ENCODE measurements at places on chromosomes 4 and X.

- DNase-seq, result peak; percentile 50
These were observed 599 bp downstream of the NUP54 start for GRCh38 chr4:76147454-76148141.

GRCh38 chr4:101009471-101009870 lies 337.9 kb downstream of the PPP3CA start:
- no peak for DNase-seq

DNA sequence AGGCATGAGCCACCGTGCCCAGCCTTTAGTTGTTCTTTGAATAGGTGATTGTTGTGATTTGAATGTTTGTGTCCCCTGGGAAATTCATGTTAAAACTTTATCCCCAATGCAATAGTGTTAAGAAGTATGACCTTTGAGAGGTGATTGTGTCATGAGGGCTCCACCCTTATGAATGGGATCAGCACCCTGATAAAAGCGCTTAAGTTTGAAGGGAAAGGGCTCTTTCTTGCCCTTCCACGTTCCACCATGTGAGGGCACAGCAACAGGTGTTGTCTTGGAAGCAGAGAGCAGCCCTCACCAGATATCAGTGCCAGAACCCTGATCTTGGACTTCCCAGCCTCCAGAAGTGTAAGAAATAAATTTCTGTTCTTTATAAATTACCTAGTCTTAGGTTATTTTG lies 33.7 kb upstream of the RP2 start:
- no peak for DNase-seq

DNA sequence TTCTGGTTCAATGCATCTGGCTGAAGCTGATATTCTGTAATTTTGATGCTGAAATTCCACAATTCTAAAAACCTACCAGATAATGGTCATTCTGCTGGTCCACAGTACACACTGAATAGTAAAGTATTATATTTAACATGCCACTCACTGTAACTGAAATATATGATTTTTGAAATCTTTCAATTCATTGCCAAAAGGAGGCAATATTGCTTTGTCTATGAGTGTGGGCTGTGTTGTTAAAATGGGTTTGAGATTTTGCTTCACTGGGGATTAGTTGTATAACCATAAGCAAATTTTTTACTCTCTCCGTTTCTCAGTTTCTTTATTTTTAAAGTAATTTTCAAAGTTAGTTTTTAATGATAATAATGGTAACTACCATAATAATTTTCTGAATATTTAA lies 1404.1 kb upstream of the IGFBP7 start:
- no peak for DNase-seq

DNA sequence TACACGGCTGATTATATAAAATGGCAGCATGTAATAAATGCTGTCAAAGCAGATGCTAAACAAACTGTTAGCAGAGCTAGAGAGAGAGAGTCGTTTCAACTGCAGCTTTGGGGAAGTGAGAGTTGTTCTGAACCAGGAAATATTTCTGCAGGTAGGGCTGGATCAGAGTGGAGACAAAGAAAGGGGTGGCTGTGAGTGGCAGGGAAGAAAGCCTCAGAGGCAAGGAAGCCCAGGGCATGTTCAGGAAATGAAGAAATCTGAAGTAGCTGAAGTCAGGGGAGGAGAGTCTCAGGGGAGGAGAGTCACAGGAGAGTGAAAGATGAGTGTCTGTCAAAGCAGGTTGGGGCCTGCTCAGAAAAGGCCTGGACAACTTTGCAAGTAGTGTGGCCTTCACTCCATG lies 48.4 kb upstream of the RPS6KA3 start:
- no peak for DNase-seq

DNA sequence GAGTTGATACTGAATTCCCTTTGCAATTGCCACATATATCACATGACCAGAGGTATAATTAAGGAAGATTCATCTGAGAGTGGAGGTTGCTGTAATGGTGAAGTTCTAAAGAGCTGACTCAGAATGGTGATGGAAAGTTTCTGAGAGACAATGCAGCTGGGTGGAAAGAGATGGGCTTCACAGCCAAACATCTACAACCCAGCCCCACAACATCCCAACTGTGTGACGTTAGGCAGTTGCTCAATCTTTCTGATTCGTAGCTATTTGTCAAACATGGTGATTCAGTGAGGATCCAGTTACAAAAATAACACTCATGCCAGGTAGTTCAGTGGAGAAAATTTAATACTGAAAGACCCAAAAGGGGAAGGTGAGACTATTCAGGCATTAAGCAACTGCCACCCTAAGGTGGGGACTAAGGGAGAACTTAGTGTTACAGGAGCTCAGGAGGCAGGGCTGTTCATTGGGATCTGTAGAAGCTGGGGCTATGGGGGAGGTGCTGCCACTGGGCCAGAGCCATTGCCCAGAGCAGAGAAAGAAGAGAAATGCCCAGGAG lies 6.9 kb upstream of the AFF1 start:
- no peak for DNase-seq

DNA sequence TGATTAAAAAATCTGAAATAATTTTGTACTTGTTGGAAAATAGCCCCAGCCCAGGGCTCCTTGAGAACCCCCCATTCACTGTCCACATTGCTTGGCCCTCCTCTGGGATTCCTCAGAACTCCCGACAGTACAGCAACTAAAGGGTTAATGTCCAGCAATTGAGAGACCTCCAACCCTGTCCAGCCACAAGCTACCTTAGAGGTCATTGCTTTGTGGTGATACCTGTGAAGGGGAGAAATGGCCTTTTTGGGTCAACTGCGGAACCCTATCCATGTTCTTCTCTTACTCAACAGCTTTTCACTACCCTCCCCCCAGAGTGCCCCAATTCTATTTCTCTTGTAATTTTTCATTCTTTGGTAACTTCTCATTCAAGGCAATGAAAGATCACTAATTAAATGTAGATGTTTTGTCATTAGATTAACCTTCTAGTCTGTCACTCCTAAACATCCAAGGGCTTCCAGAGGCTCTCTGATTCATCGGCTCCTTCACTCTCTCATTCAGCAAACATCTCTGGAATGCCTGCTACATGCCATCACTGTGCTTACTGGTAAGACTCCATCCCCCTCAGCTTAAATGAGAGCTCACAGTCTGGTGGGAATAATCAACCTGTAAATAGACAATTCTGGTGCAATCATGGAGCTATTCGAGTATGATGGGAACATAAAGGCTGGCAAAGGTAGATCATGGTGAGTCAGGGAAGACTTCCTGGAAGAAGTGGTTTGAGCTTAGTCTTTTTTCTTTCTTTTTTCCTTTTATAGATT lies 241.4 kb upstream of the PGRMC2 start:
- DNase-seq, result no peak

DNA sequence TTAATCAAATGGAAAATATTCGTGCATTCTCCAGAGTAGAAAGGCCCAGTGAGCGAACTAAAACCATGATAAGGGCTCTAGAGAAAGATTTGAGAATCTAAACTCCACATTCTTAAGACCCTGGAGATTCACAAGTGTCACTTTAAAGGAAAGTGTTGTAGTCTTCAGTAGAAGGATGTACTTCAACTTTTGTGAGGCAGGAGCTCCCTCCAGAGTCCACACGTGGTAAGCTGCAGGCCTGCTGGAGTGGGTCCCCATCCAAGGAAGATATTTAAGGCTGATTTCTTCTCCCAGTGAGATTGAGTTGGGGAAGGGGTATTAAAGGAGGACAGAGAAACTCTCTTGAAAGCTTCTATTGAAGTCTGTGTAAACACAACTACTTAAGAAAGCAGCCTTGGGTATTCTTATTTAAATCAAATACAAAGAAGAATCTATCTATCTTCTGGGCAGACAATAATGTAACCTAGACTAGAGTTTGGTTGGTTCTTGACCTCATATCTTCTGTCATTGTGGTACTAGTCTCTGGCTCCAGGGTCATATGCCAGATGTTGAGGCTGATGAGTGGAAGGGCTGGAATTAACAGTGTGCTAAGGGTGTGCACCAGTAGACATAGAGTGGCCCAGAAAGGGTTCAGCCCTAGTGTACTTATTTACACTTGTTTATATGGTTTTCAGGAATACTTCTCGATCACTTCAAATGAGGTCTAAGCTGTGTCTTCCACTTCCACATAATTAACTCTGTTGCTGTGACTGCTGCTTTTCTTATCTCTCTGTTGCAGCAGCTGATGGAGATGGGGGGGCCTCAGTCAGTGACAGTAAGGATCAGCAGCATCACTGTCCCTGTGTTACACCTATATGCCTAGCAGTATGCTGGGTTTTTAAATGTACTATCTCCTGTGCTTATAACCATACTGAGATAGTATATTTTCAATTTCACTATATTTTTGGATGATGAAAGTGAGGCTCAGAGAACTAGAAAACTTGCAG lies 76.1 kb downstream of the HMGB2 start:
- peak; percentile 67 for DNase-seq

GRCh38 chr4:123417813-123418212 lies 21.2 kb downstream of the SPRY1 start:
- no peak for DNase-seq

GRCh38 chr4:88060431-88060830 lies 53.0 kb downstream of the PKD2 start:
- no peak for DNase-seq

GRCh38 chrX:108875548-108875947 lies 139.2 kb upstream of the IRS4 start:
- DNase-seq, result no peak

- no peak for DNase-seq
These were observed 38.7 kb upstream of the DCLK2 start for GRCh38 chr4:150039274-150040127.

DNA sequence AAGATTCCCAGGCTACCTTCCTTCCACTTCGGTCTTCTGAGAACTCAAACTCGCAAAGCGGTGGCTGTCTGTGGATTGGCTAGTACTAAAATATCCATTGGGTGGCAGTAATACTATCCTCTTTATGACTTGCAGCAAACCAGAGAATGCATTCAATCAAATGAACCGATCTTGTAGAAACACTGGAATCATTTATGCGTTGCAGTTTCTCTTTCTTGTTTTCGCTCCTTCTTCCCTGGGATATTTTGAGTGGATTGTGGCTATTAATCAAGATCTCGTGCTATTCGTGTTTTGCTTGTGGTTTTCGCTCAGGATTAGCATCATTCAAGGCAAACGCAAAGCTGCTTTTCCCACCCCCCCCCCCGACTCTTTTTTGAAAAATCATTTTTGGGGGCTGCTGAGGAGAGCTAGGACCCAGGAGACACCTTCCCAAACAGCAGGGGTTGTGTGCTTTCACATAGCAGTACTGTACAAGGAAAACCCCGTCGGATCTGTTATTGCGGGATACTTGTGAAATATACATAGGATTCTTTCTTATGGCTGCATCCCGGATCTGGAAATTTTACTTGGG lies at the start of gene IL1RAPL1:
Gene IL1RAPL1 (plus strand): TSS at position 466 of the 571 bp plus-strand sequence.
- no peak for DNase-seq
